ENCODE measurements at places on chromosomes 7 and 10. TPM values are rescaled to one million over a fixed set of nuclear protein-coding genes. Genes with fewer than 3 reads are reported as not detected.

The TLX1 gene
- not detected for total RNA-seq

The GPRIN2 gene
- not detected for total RNA-seq

The CRHR2 gene
- total RNA-seq: not detected

The LDB3 gene
- total RNA-seq: 0.11 TPM

Measured in natural killer cell (primary cell).